Kidney tubule cell (primary cell): ENCODE measurements at places on chromosomes 7 and 10.

- DNase-seq: no peak
Observed at GRCh38 chr7:42180806-42181205, 56.2 kb downstream of the GLI3 start.

DNA sequence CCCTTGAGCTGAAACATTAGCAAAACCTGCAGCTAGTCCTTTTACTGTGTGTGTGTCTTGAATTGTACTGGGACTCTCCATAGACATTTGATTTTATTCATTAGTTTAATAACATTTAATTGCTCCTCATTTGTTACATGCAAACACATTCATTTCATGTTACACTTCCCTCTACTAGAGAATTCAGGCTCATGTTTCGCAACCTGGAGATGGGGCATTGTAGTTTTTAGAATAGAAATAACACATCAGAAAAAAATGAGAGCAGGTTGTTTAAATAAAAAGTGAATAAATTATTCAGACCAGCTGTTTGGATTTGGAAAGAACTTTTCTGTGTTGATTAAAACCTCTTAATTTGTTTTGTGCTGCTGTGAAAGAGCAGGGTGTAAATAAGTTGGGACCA is 243.9 kb downstream of the ETV1 start:
- no peak for DNase-seq

GRCh38 chr10:127948791-127949190 is 41.9 kb downstream of the PTPRE start:
- no peak for DNase-seq

GRCh38 chr7:116929914-116930913 is 23.1 kb upstream of the ST7 start:
- peak; percentile 79 for DNase-seq

GRCh38 chr10:82221601-82222149 is 346.7 kb downstream of the NRG3 start:
- DNase-seq: no peak

DNA sequence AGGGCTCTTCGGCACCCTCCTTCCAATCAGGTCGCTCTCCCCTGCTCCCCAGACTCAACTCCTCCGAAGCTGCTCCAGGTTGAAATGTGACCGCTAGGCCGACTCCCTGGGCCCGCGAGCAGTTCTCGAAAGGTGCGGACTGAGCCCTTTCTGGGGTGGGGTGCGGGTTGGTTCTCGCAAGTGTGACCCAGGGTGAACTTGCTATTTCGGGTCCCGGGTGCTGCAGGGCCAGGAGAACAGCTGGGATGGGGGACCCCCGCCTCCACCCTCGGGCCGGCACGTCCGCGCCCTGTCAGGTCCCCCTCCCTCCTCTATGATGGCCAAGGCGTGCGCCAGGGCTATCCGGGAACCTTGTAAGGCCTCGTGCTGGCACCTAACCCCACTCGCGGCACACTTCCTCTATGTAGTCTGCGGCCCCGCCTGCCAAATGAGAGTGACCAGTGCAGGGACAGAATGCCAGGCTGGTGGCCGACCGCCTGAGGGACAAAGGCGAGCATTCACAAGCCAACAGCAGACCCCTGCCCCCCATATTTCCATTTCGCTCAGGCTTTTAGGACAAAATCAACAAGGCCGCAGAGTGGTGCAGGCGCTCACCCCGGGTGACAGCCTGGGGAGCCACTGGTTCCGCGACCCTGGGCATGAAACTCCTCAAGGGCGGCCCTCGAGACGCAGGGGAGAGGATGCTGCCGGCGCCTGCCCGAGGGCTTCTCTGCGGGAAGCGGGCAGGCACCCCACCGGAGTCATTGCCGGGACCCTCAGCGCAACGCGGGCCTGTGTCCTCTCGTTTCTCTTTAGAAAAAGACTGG is 13.7 kb upstream of the HOXA13 start:
- DNase-seq: no peak

GRCh38 chr7:115779561-115779960 is 251.0 kb downstream of the TFEC start:
- peak; percentile 24 for DNase-seq

DNA sequence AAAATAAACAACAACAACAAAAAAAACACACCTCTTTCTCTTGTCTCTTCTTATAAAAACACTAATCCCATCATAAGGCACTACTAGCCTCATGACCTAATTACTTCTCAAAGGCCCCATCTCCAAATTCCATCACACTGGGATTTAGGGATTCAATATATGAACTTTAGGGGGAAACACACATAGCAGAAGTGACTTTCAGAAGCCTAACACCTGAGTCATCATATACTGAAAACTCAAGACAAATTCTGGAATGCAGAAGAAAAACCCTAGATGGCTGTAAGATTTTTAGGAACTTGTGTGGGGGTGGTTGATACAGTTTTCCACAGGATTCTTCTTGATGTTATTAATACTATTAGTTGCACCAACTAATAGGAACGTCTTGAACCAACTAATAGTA is 33.7 kb upstream of the CSTF2T start:
- peak; percentile 10 for DNase-seq

DNA sequence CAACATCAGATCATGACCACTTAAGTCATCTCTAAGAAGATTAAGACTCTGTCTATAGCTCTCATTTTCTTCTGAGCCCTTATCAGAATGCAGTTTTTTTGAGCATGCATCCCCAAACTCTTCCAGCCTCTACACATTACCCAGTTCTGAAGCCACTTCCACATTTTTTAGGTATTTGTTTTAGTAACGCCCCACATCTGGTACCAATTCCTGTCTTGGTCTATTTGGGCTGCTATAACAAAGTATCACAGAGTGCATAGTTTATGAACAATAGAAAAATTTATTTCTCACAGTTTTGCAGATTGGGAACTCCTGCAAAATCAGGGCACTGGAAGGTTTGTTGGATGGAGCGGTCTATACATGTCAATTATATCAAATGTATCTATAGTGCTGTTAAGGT is 107.7 kb upstream of the KCND2 start:
- DNase-seq: no peak

DNA sequence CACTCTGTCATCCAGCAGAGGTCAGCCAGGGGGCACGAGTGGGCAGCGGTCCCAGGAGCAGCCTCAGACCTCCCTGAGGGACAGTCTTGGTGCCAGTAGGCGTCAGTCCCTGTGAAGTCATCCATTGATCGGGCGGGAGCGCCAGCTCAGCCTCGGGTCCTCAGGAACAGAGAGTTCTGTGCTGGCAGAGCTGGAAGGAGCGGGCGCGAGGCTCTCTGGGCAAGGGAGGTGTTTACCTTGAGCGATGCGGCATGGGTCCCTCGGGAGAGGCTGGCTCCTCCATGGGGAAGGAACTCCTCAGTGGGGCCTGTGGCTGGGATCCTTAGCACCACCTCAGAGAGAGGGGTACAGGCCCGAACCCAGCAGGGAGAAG is 101.1 kb upstream of the PPIF start:
- DNase-seq: peak; percentile 25

DNA sequence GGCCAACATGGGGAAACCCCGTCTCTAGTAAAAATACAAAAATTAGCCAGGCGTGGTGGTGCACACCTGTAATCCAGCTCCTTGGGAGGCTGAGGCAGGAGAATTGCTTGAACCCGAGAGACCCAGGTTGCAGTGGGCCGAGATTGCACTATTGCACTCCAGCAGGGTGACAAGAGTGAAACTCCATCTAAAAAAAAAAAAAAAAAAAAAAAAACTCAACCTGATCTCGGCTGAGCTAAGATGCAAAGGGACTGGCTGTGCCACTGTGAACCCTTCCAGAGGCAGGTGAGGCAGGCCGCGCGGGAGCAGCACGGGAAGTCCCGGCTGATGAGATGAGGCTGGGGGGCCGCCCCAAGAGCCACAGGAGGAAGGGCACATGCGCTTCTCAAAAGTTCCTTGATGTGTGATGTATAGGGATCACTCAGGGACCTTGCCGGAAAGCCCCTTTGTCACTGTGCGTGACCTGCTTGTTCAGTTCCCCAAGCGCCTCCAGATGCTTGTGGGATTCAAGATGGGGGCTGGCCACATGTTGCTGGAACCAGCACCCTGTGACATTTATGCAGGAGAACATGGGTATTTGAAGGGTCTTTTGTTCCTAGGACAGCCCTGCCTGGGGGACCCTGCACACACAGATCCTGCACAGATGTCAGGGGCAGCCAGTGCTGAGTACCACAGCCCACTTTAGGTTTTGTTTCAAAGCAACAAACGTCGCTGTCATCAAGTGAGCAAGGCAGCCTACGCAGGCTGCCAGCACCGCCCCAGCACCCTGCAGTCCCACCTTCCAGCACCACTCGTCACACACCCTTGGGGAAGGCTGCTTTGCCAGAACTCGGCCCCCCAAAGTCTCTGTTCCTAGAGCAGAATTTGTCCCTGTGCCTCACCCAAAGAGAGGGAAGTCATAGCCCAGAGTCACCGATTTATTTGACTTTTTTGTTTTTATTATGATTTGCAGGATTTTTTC is 74.8 kb upstream of the SH2B2 start:
- DNase-seq: no peak

DNA sequence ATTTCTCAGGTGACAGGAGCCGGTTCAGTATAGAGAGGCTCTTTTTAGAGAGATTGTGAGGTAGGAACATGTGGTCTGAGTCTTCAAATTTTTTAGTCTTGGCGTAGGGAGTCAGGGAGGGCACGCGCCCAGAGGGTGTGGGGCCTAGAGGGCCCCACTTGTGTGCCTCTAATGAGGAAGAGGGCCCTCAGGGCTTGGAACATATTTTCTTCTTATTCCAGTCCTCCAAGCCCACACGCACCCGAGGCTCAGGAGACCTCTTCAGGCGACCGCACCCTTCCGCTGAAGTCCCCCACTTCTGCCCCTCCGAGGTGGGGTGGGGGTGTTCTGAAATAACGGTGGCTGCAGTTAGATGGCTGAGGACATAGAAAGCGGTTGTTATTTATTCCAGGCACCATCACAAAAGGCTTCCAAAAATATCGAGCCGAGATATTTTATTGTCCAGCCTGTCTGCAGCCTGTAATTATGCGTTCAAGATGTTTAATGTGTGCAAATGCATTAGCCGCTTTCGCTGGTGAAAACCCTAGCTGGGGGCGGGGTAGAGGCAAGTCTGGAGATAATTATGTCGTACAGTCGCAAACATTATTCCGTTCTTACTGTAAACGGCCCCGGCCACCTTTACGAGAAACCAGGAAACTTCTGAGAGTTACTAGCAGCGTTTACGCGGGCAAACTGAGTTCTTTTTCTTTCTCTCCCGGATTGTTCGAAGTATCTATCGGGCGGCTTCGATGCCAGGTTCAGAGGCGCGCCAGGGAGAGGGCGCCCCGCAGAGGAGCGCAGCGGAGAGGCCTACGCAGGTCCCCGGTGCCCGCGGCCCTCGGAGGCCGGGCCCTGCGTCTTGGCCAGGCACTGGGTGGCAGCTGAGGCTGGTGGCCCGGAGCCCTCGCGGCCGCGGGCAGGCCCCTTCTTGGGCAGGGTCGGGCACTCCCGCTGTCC is 12.9 kb upstream of the HOXA13 start:
- DNase-seq: no peak

- DNase-seq: no peak
Observed at GRCh38 chr7:131547589-131547988, 8.8 kb downstream of the PODXL start.

- DNase-seq: no peak
Observed at GRCh38 chr7:84176716-84177115, 17.9 kb downstream of the SEMA3A start.

- DNase-seq: peak; percentile 46
Observed at GRCh38 chr7:101743241-101743994, 74.0 kb upstream of the CUX1 start.

DNA sequence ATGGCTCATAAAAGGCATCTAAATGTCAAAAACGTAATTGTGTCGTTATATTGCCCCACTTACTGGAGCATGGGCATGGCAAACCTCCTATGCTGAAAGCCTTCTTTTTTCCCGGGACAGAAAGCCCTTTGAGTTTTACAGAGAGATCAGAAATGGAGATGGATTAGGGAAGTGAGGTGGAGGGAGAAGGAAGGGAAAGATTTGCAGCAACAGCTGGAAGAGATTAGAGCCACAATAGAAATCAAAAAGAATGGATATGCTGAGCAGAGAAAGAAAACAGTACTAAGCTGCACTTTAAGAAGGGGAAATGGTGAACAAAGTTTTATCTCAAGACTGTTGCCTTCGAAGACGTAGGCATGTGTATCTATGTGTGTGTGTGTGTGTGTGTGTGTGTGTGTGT is 97.2 kb upstream of the PCGF5 start:
- no peak for DNase-seq

- DNase-seq: no peak
Observed at GRCh38 chr10:24857031-24857725, 95.2 kb downstream of the PRTFDC1 start.

DNA sequence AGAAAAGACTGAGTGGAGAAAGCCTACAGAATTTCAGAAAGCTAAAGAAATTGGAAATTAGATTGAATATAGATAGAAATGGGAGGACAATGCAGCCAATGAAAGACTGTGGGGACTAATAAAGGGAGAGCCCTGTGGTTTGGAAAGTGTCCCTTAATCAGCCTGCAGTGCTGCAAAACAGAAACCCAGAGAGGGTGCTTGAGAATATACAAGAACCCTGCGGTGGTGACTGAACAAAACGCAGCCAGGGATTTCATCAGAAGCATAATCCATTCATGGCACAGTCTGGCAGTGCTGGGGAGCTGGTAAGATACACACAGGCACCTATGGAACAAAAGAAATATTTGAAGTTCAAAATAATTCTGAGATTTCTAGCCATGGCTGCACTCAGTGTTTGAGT is 19.1 kb downstream of the CEP41 start:
- no peak for DNase-seq

- no peak for DNase-seq
Observed at GRCh38 chr10:32846974-32847373, 111.1 kb downstream of the ITGB1 start.

DNA sequence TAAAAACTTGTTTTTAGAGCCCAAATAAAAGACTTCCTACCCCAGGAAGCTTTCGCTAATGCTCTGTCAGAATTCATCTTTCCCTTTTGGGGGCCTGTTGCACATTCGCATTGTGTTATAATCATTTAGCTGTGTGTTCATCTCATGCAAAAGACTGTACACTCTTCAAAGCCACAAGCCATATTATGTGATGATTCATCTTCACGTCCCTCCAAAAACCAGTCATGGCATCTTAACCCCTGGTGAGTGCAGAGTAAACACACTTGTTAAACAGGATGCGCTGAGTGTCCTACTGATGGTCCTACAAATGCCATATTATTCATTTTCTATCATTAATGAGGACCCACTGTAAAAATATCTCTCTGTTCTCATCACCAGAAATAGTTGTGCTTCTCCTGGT is 235.4 kb downstream of the KIAA1217 start:
- peak; percentile 71 for DNase-seq

GRCh38 chr10:100927266-100927665 is 14.5 kb downstream of the SLF2 start:
- DNase-seq: no peak

GRCh38 chr10:108275895-108276685 is 1111.6 kb upstream of the SORCS1 start:
- no peak for DNase-seq
